ENCODE measurements at places on chromosomes 13 and 19.

DNA sequence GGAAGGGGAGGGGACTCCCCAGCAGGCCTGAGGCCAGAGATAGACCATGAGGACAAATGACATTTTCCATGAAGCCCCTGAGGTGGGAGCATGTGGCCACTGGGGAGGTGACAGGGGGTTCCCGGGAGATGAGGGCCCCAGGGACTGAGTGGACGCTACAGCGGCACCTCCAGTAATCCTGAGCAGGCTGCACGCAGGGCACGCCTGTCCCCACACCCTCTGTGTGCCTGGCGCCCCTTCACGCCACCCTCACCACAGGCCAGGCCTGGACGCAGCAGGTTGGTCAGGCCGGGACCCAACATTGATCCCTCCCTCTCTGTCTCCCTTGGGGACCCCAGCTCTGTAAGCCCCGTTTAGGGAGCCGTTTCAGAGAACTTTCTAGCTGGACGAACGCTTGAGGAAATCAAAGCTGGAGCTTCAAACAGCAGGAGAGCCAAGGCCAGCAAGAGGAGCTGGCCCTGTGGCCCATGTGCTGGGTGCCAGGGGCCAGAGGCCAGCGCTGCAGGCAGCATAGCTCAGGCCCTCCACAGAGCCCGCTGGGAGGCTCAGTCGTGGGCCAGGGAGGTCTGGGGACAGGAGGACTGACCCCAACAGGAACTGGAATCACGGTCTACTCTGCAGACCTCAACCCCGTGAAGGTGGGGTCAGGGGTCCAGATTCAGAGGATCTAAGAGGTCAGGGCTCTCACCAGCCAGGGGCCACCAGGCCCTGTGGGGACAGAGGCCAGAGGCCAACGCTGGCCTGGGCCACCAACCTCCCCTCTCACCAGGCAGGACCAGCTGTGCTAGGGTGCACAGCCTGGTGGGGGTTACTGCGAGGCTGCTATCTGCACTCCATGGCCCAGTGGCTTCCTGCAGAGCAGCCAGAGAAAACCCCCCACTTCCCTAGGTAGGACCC, 14.6 kb downstream of the LSM4 start:
- no peak for DNase-seq

DNA sequence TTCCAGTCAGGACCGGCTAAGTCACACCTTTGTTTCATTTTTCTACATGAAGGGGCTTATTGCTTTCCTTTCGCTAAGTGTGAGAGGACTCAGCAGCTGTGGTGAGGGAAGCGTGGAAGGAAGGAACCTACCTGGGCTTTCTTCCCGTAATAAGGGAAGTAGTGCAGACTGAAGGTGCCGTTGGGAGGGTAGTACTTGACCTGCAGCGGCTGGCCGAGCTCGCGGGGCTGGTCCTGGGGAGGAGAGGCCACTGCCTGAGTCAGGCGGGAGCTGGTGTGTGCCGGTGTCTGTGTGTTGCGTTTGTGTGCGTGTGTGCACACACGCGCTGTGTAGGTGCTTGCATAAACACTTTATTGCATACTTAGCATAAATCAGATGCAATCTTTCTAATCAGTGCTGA, 7.7 kb downstream of the ATP4B start:
- DNase-seq, result no peak

DNA sequence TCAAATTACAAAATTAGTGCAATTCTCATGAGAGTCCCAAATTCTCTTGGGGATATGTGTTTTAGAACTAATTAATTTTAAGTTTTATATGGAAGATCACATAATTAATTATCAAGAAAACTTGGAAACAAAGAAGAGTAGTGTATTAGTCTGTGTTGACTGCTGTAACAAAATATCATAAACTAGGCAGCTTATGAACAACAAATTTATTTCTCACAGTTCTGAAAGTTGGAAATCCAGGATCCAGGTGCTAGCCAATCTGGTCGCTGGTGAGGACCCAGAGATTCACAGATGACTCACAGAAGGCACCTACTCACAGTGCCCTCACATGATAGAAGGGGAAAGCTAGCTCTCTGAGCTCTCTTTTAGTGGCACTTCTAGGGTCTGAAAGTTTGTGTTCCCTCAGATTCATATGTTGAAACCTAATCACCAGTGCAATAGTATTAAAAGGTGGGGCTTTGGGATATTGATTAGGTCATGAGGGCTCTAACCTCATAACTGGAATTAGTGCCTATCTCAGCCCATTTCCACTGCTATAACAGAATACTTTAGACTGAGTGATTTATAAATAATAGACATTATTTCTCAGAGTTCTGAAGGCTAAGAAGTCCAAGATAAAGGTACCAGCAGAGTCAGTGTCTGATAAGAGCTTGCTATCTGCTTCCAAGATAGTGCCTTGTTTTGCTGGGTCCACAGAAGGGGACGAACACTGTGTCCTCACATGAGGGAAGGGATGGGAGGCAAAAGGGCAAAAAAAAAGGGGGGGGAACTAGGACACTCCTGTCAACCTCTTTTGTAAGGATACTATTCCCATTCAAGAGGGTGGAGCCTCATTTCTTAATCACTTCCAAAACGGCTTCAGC, 1.5 kb upstream of the ARGLU1 start:
- no peak for DNase-seq

GRCh38 chr19:29022599-29022998, 190.4 kb downstream of the UQCRFS1 start:
- no peak for DNase-seq

DNA sequence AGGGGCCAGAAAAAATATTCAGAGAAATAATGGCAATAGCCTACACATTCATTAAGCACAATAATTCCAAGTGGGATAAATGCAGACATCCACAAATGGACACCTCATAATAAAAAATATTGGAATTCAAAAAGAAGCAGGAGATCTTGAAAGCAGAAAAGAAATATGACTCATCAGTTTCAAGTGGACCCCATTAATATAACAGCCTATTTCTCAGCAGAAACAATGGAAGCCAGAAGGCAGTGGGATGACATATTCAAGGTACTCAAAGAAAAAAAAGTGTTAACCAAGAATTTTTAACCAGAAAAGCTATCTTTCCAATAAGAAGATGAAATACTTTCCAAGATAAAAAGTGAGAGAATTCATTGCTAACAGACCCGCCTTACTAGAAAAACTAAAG, 48.4 kb upstream of the CYP2A13 start:
- DNase-seq, result no peak

- DNase-seq, result no peak
Measured at GRCh38 chr19:55223291-55224037, 5.1 kb downstream of the TMEM86B start.

DNA sequence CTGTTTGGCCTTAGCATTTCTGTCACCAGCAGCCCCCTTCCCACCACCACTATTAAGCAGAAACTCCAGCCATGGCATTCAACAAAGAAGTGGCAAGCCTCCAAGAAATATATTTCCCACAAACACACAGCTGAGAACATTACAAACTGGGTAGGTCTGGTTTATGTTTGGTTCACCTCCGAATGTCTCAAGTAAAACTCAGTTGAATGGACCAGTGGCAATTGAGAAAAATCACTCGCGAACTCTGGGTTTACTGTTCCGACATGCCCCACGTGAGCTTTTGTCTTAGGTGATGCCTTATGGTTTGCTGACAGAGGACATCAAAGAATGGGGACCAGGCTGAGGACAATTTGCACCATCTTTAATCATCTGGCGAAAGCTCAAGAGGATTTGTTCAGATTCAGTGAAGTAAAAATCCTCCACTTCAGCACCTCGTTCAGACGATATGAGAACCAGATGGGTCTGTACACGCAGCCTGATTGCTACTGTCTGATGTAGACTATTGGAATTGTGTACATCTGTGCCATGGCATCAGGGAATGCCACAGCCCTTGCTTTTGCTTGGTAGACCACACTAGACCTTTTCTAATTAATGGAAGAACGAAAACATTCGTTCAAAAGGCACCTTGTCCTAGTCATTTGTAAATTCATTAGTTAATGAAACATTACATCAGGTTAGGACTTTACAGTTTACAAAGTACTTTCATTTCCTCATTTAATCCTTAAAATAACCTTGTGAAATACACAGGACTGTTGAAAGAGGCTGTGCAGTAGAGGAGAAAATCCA, 59.4 kb downstream of the SLC10A2 start:
- DNase-seq, result no peak

DNA sequence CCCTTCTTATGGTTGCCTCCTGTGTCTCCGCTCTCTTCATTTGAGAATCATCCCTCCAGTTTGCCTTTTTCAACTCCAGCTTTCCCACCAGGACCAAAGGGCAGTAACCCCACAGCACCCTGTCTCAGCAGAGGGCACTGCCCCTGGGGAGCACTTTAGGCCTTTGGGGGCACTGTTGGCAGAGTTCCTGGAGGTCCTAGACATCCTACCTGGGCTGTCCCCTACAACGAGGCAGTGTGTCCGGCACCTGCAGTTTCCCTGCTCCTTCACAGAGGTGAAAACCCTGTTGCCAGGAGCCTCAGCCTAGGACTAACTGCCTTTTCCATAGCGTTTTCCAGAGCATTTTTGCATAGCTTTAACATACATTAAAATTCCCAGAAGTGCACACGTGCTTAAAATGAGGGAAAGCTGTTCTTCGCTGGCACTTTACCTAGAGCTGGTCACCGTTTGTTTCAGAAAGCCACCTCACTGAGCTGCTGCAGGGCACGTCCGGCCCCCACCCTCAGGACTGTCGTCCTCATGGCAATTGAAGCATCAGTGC, 234.9 kb downstream of the TEX29 start:
- no peak for DNase-seq

DNA sequence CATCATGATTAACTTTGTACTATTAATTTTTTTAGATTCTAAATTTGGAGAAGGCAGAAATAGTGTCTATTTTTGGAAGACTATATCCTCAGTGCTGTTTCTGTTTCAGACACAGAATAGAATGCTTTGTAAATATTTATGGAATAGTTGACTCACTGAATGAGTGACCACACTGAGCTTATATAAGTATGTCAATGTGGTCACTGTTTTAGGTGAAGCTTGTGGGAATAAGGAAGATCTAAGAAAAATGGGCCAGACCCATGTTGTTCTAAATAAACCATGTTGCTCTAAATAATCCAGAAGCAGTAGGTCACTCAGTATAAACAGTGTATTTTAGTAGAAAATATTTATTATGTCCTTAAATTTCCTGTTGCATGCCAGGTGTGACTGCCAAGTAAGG, 45.5 kb upstream of the DACH1 start:
- DNase-seq, result no peak
